ENCODE measurements at places on chromosomes 1 and 21. TPM values are rescaled to one million over a fixed set of nuclear protein-coding genes. Genes with fewer than 3 reads are reported as not detected.
A peak's percentile ranks its signal among the peaks of the same experiment; 100 is the strongest.

The RIPK4 gene
- 333 TPM for total RNA-seq

The NBPF20 gene
- total RNA-seq: 5.2 TPM

The TTLL7 gene
- total RNA-seq: 6.8 TPM

The UMODL1 gene
- total RNA-seq: not detected

The IVL gene
- 1.0 TPM for total RNA-seq

The ZNF670 gene
- total RNA-seq: 5.9 TPM

DNA sequence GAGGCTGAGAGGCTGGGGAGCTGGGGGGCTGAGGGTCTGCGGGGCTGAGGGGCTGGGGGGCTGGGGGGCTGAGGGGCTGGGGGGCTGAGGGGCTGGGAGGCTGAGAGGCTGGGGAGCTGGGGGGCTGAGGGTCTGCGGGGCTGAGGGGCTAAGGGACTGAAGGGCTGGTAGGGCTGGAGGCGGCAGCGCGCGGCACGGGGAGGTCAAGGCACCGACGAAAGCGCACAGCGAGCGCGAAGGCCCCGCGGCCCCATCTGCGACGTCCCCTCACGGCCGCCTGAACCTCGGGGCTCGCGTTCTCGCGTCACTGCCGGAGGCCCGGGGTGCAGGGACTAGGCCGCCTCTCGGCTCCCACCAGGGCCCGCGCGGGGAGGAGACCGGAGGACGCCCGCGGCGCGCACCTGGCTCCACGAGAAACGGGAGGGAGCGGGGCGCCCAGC lies 356 bp downstream of the INTS11 start:
- no peak for DNase-seq

GRCh38 chr1:169161496-169162194 lies 55.2 kb downstream of the ATP1B1 start:
- peak; percentile 58 for DNase-seq

- no peak for DNase-seq
These were observed 151.4 kb downstream of the CYYR1 start for GRCh38 chr21:26421724-26422123.

- no peak for DNase-seq
These were observed 273.1 kb upstream of the PROX1 start for GRCh38 chr1:213714645-213715044.

- no peak for DNase-seq
These were observed 174.0 kb upstream of the KAZN start for GRCh38 chr1:14424325-14425002.

GRCh38 chr1:84737590-84737989 lies 47.3 kb upstream of the SSX2IP start:
- no peak for DNase-seq
